ENCODE measurements at places on chromosomes 13 and 19.

GRCh38 chr13:44231786-44232516 is 141.7 kb upstream of the SERP2 start:
- no peak for DNase-seq

DNA sequence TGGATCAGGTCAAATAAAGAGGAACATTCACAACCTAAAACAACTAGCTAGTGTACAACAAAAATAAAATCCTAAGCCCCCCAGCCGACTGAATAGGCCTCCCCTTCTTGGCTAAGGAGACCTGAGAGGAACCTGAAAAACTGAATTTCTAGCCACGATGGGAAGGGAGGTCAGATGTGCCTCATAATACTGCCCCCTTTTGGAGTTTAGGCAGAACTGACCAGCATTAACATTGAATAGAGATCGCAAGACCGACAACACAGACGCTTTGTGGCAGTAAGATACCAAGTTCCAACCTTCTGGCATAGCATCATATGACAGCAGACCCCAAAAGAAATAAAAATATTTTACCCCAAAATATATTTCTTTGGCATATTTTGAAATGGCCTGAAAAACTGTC is 15.9 kb downstream of the CBY2 start:
- DNase-seq, result no peak

DNA sequence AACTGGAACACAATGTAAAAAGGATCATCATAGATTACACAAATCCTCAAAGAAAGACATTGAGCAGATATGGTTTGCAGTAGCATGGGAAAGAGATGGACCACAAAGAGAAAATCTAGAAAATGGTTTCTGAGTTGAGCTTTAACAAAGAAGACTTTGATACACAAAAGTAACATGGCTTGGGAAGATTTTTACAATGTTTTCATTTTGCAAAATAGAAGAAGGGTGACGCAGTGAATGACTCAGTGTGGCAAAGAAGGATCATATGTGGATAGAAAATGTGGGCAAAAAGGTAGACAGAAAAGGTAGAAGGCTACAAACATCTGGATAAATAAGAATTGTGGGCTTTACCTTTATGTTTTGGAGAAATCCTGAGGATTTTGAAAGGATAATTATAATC is 1220.5 kb downstream of the PCDH17 start:
- no peak for DNase-seq

GRCh38 chr13:112111239-112111857 is 44.4 kb downstream of the SOX1 start:
- DNase-seq, result no peak

DNA sequence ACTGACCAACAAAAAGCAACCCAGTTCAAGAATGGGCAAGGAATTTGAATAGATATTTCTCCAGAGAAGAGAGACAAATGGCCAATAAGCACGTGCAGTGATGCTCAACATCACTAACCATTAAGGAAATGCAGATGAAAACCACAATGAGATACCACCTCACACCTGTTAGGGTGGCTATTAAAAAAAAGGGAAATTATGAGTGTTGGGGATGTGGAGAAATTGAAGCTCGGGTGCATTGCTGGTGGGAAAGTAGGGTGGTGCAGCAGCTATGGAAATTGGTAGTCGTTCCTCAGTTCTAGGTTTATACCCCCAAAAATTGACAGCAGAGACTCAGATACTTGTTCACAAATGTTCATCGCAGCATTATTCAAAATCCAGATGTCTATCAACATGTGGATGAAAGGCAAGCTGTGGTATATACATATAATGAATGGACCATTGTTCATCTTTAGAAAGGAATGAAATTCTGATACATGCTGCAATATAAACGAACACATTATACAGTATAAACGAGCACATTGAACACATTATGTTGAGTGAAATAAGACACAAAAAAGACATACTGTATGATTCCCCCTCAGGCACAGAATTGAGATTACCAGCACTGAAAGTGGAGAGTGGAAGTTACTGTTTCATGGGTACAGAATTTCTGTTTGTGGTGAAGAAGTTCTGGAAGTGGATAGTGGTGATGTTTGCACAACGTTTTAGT is 927 bp downstream of the CHAMP1 start:
- no peak for DNase-seq

DNA sequence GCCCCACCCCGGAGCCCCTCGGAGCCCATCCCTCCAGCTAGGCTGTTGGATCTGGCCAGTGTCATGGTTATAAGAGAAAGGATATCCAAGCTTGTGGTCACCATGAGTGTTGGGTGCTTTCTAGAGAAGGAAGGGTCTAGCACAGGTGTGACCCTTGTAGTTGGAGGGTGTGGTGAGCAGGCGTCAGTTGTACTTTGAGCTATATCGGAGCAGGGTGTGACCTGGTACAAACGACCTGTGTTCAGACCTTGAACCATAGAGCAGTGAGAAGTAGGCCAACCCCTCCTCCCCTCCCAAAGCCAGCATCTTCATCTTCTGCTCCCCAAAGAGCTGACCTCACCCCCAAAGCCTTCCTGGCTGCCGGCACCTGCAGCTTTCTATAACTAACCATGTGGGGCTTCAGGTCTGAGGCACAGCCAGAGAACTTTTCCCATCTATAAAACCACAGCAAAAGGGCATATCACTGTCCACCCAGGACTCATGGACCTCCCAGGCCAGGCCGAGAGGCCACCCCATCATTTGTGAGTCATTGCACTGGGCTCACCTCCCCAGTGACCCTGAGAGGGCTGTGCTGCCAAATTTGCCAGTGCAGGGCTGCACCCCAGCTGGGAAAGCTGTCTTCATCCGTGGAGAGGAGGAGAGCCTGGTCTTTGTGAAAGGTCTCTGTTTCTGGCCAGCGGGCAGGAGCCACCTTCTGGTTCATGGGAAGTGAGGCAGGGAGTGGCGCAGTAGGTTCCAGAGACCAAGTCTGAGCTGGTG is 14.2 kb downstream of the RAB8A start:
- no peak for DNase-seq

DNA sequence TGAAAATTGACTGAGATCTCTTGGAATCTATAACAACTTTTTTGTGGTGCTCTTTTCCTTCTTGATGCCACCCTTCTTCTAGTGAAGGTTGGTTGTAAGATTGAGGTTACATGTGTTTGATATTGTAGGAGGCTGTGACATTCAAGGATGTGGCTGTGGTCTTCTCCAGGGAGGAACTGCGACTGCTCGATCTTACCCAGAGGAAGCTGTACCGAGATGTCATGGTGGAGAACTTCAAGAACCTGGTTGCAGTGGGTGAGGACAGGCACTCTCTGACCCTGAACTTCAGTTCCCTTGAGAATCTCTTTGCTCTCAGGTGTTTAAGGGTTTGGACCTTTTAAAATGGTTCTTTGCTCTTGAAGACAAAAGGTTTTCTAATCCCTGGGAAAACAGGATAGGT is 16.0 kb downstream of the ZNF227 start:
- no peak for DNase-seq

DNA sequence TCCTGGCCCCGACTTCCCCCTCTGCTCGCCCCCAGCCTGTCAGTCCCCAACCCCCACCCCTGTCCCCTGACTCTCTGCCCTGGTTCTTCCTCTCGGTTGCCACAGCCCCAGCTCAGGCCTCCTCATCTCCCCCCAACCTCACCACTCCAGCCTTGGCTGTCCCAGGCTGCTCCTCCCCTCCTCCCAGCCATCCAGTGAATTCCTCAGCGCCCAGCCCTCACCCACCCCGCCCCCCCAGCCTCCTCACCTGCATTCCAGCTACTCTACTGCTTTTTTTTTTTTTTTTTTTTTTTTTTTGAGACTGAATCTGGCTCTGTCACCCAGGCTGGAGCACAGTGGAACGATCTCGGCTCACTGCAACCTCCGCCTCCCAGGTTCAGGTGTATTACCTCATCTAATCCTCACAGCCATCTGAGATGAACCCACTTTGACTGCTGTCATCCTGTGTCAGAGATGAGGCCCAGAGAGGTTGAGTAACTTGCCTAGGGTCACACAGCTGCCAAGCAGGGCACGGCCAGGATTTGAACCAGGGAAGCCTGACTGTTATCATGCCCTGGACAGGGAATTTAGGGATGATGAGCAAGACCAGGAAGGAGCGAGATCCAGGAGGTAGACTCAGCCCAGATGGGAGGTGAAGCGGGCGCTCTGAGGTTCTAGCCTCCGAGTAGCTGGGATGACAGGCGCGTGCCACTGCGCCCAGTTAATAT is 2.6 kb downstream of the SULT2B1 start:
- DNase-seq, result no peak

GRCh38 chr19:34428549-34429285 is 536 bp downstream of the UBA2 start:
- DNase-seq, result peak; percentile 52
